Femur (tissue), 1 donor: ENCODE measurements at places on chromosomes 7 and 10.

DNA sequence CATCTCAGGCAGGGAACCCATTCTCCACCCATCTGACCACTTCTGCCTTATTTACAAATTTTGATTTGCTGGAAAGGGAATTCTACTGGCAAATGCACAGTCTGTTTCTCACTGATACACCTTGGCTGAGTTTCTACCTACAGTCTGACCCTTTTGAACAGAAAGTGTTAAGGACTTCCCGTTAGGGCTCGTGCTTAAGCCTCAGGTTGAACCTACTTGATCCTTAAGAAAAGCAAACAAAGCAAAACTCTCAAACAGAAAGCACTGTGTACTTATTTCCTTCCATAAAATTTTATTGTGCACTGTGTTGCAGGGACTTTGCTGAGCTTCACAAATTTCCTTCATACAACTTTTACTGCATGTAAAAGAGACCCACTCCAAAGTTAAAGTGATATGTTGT, 367.8 kb downstream of the NRG3 start:
- DNase-seq: no peak

GRCh38 chr7:28408960-28409715, 3.2 kb upstream of the CREB5 start:
- DNase-seq: peak; percentile 96

- no peak for DNase-seq
These were observed 283.7 kb upstream of the SMIM30 start for GRCh38 chr7:113402005-113402404.

DNA sequence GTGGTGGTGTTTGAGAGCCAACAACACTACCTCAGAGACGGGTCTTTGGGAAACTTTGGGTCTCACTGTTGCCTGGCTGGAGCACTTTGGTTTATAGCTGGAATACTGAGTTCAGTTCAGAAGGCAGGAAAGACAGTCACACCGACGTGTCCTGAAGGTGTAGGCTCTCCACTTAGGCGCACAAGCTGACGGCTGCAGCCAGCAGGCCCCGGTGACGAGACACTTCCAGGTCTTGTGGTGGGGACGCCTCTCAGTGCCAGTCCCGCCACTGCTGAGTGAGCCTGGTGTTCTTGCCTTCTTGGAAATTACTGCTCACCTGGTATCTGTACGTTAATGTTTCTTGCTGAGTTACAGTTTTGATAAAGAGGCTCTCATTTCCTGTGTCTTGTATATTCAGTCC, 74.0 kb downstream of the WDR37 start:
- no peak for DNase-seq

- DNase-seq: peak; percentile 82
These were observed 34.5 kb upstream of the EBLN1 start for GRCh38 chr10:22252224-22252800.

- DNase-seq: no peak
These were observed 756.3 kb downstream of the AUTS2 start for GRCh38 chr7:70354409-70355169.

GRCh38 chr10:49254150-49254549, 44.8 kb upstream of the C10orf71 start:
- DNase-seq: no peak

- peak; percentile 52 for DNase-seq
These were observed 5.8 kb downstream of the VSIR start for GRCh38 chr10:71767420-71768035.
